Activated CD8-positive, alpha-beta T cell treated with anti-CD3 and anti-CD28 coated beads for 36 hours (primary cell): ENCODE measurements at places on chromosomes 7 and 10. TPM values are rescaled to one million over a fixed set of nuclear protein-coding genes. Genes with fewer than 3 reads are reported as not detected.

Gene WNT8B
- total RNA-seq: 0.38 TPM

- DNase-seq: no peak
These were observed 471.8 kb downstream of the PLXDC2 start for GRCh38 chr10:20288060-20288459.

Gene MGAM2
- not detected for total RNA-seq

- no peak for DNase-seq
These were observed 13.4 kb upstream of the DNAAF5 start for GRCh38 chr7:713139-713457.

DNA sequence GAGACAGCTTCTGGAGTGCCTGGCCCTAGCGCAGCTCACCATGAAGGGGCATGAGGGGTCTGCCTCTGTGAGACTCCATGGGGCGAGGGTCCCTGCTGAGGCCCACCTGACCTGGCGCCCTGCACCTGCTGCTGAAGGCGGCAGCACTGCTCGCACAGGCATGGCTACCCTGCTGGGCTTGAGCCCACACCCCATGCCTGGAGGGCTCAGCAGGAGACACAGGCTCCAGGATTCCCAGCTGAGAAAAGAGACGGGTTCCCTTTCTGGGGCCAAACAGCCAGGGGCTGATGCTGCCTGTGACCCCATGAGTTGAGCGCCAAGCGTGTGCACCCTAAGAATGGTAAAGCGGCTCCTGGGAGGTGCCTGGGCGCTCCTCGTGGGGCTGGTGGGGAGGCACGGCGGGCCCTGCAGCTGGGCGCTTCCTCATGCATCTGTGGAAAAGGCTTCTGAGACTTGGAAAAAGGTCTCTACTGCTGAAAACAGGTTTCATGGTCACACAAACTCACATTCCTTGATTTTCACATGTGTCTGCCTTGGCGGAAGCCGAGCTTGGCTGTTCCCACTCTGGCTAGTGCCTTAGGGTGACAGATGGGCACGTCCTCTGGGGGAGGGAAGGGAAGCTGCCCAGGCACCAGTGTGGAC is 233.4 kb downstream of the ZMYND11 start:
- DNase-seq: no peak

- no peak for DNase-seq
These were observed 12.3 kb downstream of the COL26A1 start for GRCh38 chr7:101374990-101375389.

GRCh38 chr7:43456200-43456599 is 126.7 kb upstream of the STK17A start:
- DNase-seq: no peak

Gene CCDC6
- total RNA-seq: 34.8 TPM

DNA sequence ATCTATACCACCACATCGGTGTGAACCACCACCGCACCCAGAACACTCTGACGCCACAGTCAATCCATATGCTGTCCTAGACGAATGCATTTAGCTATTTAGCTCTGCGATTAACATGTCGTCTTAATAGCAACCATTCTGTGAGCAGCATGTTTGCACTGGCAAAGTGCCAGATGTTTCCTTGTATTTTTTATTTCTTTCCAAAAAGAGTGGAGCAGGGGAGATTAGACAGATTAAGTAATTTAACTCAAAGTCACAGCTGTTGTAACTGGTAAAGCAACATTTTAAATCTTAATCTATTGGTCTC is 57.0 kb upstream of the ARL4A start:
- DNase-seq: no peak

DNA sequence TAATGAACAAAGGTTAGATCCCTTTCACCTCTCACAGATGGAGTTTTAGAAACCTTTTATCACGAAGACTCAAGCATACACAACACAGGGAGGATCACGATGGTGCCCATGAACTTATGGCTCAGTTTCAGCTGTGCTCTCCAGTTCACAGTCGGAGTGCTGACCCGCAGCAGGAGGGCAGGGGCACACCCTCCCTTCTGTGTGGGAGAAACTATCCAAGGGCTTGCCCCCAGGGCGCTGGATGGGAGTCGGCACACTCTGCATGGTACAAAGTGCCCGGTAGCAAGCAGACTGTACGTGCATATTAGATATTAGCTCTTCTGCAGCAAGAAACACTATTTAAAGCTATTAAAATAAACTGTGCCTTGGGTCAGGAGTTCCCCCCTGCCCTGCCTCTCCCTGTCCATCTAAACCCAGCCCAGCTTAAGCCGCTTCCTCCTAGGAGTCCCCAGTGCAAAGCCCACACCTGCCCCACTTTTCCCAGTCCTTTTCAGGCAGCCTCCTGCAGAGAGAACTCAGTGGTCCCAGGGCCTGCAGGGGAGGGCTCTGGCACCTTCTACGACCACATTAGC is 76.5 kb downstream of the CHST15 start:
- no peak for DNase-seq

GRCh38 chr10:1449021-1449420 is 288.3 kb downstream of the ADARB2 start:
- DNase-seq: no peak

DNA sequence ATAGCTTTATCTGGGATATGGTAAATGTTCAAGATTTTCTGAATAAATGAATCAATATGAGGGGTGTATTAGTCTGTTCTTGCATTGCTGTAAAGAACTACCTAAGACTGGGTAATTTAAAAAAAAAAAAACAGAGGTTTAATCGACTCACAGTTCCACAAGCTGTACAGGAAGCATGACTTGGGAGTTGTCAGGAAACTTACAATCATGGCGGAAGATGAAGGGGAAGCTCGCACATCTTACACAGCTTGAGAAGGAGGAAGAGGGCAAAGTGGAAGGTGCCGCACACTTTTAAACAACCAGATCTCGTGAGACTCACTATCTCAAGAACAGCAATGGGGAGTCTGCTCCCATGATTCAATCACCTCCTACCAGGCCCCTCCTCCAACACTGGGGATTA is 32.5 kb upstream of the OTUD1 start:
- DNase-seq: no peak

Gene PON1
- total RNA-seq: not detected

- peak; percentile 26 for DNase-seq
These were observed 65.4 kb downstream of the TACC2 start for GRCh38 chr10:122054048-122055025.
